PC-9 (cell line): ENCODE measurements at places on chromosomes 7 and 10. TPM values are rescaled to one million over a fixed set of nuclear protein-coding genes. Genes with fewer than 3 reads are reported as not detected.
A peak's percentile ranks its signal among the peaks of the same experiment; 100 is the strongest.

DNA sequence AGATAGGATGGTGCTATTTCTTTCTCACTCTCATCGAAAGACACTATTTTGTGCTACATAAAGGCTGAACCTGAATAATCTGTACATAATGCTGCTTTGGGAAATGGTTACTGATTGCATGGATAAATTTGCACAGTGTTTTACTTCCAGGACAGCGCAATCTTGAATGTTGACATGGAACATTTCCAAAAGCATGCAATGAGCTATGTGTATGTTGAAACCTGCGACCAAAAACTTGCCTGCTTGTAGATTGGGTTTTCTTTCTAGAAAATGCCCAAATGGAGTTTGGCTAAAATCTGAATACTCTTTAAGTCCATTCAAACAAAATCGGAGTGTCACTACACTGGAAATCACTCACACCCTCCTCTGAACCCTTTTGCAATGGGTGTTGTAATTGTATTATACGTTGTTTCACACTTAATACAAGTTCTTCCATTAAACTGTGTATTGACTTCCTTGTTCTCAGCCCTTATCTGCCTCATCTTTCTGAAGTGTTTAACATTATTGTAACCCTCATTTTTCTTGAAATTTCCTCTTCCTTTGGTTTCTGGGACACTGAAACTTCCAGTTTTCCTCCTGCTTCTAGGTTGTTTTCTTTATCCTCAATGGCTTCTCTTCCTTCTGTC lies 73.7 kb upstream of the CAPZA2 start:
- no peak for DNase-seq
- H3K36me3 ChIP-seq: peaks cover 30% of the 10 kb centered on the region; the same call in 1 of the 2 replicates
- no peaks in the 10 kb centered on the region for H3K27me3 ChIP-seq
- no peak overlapping the region for H3K4me3 ChIP-seq

GRCh38 chr10:110524179-110524858 lies 26.6 kb downstream of the DUSP5 start:
- DNase-seq: no peak
- H3K4me1 ChIP-seq: peaks cover 41% of the 10 kb centered on the region
- no peaks in the 10 kb centered on the region for H3K27me3 ChIP-seq
- H3K36me3 ChIP-seq: peaks cover 33% of the 10 kb centered on the region
- H3K27ac ChIP-seq: 0 out of 2 replicates have a peak overlapping the region, but pooled peaks have one; percentile 31
- no peak overlapping the region for H3K4me3 ChIP-seq

DNA sequence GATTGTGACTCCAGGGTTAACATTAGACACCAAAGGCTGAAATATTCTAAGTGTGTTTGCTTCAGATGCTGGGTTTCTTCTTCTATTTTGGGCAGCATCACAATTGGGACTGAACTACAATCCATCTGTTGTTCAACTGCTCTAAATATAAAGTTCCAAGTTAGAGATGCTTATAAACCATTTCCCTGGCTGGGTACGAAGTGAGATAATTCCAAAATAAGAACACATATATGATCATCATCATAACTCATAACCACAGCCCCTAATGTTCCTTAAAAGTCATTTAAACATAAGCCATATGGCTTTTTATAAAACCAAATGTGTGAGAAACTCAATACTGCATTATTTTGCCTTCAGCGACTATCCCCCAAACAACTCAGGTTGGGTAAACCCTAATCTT lies 28.8 kb downstream of the DNA2 start:
- no peak overlapping the region for H3K4me3 ChIP-seq
- no peaks in the 10 kb centered on the region for H3K27me3 ChIP-seq
- H3K4me1 ChIP-seq: no peaks in the 10 kb centered on the region
- H3K36me3 ChIP-seq: no peaks in the 10 kb centered on the region; the same call in 1 of the 2 replicates
- H3K27ac ChIP-seq: no peak overlapping the region
- no peak for DNase-seq

DNA sequence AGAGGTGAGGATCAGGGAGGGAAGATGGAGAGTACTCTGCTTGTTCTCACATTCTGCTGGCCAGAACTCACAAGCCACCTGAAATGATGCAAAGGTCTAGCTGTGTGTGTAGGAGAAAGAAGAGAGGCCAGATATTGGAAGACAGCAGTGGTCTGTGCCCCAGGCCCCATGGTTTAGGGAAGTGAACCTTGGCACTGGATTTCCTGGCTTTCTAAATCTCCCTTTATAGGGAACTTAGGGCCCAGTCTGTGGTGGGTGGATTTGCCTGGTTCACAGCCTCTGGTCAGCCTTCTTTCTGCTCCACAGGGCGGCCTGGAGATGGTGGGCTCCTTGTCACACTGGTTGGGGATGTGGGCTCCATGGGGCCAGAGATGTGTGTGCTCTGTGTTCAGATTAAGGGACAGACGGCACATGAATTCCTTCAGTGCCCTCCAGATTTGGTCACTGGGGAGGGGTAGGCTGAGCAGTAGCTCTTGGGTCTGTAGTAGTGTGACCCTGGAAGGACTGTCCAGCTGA lies 9.5 kb upstream of the SH2D4B start:
- H3K36me3 ChIP-seq: no peaks in the 10 kb centered on the region
- H3K27me3 ChIP-seq: no peaks in the 10 kb centered on the region
- no peak for DNase-seq
- H3K4me3 ChIP-seq: no peak overlapping the region
- no peak overlapping the region for H3K27ac ChIP-seq
- no peaks in the 10 kb centered on the region for H3K4me1 ChIP-seq

The CTBP2 gene
- total RNA-seq: 60.5 and 64.4 TPM in 2 replicates
